Fibroblast of the conjunctiva (primary cell): ENCODE measurements at places on chromosomes 16 and 17.
A peak's percentile ranks its signal among the peaks of the same experiment; 100 is the strongest.

- no peak for DNase-seq
Measured at GRCh38 chr16:7867831-7868230, 535.2 kb downstream of the RBFOX1 start.

DNA sequence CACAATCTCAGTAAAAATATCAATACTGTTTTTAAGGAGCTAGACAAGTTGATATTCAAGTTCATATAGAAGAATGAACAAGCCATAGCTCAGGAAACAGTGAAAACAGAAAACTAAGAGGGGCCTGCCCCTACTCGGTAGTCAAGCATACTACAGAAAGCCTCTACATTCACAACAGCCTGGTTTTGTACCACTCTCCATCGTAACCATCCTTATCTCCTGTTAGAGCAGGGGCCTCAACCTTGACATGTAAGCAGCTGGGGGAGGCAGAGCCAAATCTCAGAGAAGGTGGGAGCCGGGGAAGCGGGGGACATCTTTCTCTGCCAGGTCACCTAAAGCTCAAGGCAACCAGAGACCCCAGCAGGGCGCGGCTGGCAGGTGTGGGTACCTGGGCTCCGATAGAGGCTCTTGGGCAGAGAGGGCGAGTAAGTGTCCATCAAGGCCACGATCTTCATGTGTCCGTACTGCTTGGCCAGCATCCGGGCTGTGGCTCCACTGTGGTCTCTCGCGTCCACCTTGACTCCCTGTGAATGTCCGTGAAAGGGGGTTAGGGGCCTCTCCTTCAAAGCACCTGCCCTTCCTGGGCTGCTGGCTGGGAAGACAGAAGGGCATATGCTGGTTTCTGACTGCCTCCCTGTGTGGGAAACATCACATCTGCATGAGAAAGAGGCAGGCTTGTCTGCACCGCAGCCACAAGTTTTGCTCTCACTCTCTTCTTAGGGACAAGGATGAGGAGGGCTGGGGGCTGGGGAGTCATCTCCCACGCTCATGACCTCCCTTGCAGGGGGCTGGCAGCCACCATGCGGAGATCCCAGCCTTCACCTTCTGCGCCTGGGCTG is 20.2 kb downstream of the ANKS3 start:
- no peak for DNase-seq

DNA sequence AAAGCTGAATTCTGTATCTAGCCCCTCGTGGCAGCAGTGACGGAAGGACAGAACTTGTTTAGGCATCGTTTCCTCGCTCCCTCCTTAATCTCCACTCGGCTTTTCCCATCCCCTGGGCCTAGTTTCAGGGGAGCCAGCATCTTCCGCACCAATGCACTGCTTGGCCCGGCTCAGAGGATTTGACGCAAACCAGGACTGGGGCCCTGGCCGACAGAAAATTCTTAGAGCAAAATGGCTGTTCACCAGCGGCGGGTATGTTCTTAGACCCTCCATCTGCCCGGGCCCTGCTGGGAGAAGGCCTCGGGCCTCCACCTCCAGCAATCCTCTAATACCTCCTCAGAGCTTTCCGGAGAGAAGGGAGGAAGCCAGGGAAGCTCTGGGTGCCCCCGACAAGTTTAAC is 54.6 kb downstream of the TBC1D16 start:
- DNase-seq, result no peak

DNA sequence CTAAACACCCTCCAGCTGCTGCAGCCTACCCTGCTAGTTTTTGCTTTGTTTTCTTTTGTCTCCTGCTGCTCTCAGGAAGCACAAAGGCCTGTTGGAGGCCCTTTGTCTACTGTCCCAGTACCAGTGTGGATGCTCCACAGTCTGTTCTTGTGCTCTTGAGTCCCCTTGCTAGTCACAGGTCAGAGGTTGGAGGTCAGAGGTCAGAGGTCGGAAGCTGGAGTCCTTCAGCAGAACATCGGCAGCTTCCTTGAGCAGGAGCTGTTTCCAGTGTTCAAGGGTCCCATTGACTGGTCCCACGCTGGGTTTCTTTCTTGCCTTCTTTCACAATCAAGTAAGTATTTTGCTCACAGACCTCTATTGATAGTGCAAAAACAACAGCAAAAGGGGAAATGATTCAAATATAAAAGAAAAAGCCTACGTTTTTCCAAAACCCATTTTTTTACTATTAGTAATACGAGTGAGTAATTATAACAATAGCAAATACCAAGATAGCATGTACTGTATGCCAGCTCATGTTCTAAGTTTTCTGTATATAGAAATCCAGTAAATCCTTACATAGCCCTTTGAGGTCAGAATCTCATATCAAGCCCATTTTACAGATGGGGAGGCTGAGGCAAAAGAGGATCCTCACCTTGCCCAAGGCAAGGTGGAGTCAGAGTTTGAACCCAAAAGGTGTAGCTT is 10.9 kb upstream of the IL34 start:
- no peak for DNase-seq

- DNase-seq, result peak; percentile 38
Measured at GRCh38 chr17:78284146-78284545, 52.7 kb downstream of the TMEM235 start.

DNA sequence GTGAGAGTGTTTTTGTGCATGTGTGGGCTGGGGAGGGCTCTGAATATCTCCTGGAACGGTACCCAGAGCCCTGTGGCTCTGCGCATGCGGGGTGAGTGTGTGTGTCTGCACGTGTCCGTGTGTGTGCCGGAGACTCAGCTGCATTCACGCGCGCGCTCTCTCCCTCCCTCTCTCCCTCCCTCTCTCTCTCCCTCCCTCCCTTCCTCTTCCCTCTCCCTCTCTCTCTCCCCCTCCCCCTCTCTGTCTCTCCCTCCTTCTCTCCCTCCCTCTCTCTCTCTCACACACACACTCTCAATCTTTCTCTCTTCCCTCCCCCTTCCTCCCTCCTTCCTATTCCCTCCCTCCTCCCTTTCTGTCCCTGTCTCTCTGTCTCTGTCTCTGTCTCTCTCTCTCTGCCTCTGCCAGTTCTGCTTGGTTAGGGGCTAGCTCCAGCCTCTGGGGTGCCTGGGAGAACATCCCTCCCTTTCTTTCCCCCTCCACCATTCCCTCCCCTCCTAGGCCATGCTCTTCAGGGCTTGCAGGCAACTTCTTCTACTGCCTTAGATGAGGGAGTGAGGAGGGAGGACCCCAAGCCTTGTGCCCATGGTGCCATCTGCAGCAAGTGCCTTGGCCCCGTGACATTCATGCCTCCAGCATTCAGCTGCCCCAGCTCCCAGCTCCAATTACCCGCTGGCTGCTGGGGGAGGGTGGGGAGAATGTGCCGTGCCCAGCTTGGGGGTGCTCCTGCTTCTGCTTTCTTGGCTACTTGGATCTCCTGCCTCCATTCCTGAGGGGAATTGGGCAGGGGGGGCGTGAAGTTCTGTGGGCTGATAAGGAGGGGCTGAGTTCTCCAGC is 6.4 kb downstream of the THRA start:
- peak; percentile 73 for DNase-seq
